ENCODE measurements at places on chromosomes 5 and 9.

DNA sequence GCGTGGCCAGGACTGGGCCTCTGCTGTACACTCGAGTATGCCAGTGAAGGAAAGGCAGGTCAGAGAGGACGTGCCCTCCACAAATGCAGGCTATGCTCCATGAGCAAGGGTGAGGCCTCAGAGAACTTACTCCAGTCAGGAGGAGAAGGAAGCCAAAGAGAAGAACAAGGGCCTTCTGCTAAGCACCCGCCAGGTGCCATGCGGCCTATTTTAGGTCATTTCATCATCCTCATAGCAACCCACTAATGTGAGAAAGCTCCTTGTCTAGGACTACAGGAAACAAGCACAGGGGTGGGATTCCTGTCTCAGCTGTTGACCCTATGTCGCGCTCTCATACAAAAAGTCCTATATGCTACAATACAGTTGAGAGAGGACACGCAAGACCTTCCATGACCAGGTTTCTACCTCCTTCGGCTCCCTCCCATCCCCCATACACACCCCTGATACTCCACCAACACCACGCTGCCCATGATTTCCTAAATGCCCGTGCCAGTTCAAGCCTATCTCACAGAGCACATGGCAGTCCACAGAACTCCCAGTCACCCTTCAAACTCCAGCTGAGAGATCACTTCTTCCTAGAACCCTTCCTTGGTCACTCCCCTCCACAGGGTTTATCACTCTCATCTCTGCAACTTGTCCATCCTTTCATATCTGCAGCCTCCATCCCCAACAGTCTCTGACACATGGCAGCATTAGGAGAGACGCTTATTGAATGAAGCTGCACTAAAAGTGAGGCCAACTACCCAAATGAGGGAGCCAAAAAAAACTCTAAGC is 26.8 kb downstream of the PSMB7 start:
- DNase-seq: no peak

DNA sequence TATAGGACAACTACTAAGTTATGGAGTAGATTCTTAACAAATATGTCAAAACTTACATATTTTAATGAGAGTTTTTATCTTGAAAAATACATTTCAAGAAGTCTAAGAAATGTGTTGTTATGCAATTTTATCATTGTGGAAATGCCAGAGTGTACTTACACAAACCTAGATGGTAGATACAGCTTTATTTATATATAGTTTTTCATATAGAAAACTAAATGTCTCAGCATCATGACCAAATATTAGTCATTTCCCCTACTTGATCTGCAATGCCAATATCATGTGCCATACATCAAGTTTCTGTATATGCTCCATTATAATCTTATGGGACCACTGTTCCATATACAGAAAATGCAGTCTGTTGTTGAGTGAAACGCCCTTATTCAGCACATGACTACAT is 28.7 kb downstream of the CAST start:
- no peak for DNase-seq

DNA sequence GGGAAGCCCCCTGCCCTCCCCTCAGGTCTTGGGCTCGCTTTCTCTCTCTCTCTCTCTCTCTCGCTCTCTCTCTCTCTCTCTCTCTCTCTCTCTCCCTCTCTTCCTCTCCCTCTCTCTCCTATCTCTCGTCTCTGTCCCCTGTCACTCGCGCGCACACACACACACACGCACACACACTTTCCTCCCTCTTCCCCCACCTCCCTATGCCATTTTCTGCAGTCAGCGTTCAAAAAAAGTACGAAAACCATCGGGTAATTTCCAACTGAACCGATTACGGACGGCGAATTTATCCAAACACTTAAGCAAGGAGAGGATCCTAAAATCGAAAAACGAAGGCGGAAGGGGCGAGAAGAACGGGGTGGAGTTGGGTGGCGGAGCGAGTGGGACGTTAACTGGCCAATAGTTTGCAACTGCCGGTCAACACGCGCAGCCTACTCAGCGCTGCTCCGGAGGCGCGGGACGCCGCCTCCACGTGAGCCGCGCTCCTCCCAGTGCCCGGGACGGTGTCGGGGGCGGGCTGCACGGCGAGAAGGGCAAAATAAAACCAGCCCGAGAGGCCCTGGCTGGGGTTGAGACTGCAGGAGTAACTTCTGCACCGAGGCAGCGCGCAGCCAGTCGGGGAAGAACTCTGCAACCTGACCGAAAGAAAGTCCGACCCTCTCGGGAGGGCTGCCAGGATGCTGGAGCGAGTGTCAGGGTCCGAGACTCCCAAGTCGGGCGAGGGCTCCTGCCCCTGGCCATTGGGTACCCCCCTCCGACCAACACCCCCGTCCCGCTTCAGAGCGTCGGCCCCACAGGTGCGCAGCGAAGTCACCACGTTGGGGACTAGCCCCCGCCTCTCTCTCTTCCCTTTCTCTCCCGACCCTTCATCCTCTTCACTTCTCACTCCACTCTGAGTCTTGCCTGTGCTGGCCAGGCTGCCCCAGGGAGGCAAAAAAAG is 24.9 kb upstream of the ELAVL2 start:
- DNase-seq: peak; percentile 67

GRCh38 chr5:173535166-173535975 is 81.1 kb downstream of the BOD1 start:
- no peak for DNase-seq

GRCh38 chr5:148401604-148402003 is 17.8 kb downstream of the FBXO38 start:
- no peak for DNase-seq

DNA sequence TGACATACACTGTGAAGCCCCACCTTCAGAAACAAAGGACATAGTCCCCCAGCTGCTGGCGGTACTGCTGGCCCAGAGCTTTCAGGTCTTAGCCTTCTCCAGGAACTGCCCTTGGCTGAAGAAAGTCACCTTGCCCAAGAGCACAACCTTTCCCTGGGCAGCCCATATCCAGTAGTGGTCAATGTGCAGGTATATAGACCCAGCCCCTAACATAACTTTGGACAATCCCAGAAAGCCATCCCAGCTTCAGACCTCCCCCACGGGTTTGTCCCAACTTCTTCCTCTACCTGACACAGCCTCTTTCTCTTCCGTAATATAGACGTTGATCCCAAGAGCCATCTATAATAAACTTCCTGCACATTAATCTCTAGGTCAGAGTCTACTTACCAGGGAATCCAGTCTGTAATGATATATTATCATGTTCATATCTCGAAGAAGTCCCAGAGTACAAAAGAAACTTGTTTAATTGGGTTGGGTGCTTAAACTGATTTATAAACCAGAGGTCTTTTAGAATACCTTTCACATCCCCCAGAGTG is 157.4 kb downstream of the SNCAIP start:
- no peak for DNase-seq

DNA sequence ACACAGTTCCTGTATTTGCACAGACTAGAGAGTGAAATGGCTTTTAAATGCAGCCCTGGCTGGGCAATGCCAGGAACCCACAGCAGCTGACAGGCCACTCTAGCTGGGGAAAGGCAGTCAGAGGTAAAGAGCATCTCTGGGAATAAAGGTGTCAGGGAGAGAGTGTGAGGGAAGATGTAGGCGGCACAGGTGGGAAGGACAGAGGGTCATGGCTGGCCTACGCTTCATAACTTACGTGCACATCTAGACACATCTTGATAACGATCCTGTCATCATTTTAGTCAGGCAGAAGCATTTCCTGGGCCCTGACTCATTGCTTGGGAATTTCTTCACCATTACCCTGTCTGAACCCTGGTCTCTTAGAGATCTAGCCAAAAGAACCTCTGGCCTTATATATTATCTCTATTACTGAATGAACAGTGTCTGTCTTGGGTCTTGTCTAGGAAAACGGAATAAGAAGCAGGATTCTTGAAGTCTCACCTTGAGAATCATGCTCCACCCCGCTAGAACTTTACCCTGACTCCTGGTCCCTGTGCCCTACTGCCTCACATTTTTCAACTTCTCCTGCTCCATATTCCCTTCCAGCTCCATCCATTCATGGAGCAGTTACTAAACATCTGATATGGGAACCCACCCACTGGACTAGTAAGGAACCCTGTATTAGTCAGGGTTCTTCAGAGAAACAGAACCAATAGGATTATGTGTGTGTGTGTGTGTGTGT is 106.4 kb upstream of the ELL2 start:
- peak; percentile 48 for DNase-seq

GRCh38 chr9:93902780-93903655 is 52.1 kb downstream of the BARX1 start:
- peak; percentile 19 for DNase-seq

GRCh38 chr9:112048924-112049691 is 126.0 kb downstream of the SUSD1 start:
- DNase-seq: no peak

- DNase-seq: peak; percentile 57
These were observed 60.5 kb downstream of the MAP1B start for GRCh38 chr5:72167804-72168203.

GRCh38 chr9:89919171-89919681 is 314.4 kb downstream of the GADD45G start:
- DNase-seq: no peak
